B cell (primary cell): ENCODE measurements at places on chromosomes 4 and X. TPM values are rescaled to one million over a fixed set of nuclear protein-coding genes. Genes with fewer than 3 reads are reported as not detected.

GRCh38 chr4:72496119-72496518, 72.9 kb downstream of the ADAMTS3 start:
- no peak for DNase-seq

GRCh38 chrX:29196501-29196900, 609.3 kb downstream of the IL1RAPL1 start:
- no peak for DNase-seq

GRCh38 chr4:125459531-125459930, 144.8 kb downstream of the FAT4 start:
- no peak for DNase-seq

The CXCL1 gene
- total RNA-seq = not detected in 2 replicates

The GATA1 gene
- not detected in 2 replicates for total RNA-seq
